Mesangial cell (primary cell): ENCODE measurements at places on chromosomes 1 and 21. TPM values are rescaled to one million over a fixed set of nuclear protein-coding genes. Genes with fewer than 3 reads are reported as not detected.

The NPL gene
- total RNA-seq: 0.33 and 1.0 TPM in 2 replicates

The PRR9 gene
- total RNA-seq: not detected in 2 replicates

The PAQR7 gene
- total RNA-seq: 9.3 and 15.5 TPM in 2 replicates

The EVA1C gene
- 1.6 and 2.4 TPM in 2 replicates for total RNA-seq

The PWP2 gene
- total RNA-seq: 11.9 and 23.5 TPM in 2 replicates

The OR2L2 gene
- total RNA-seq: not detected in 2 replicates

The PTCH2 gene
- under 0.01 TPM in 2 replicates for total RNA-seq

The RUSC1 gene
- 36.0 and 56.4 TPM in 2 replicates for total RNA-seq

The TMEM79 gene
- 1.8 and 2.0 TPM in 2 replicates for total RNA-seq

The DTL gene
- 3.0 and 19.4 TPM in 2 replicates for total RNA-seq

The POGK gene
- 21.3 and 22.2 TPM in 2 replicates for total RNA-seq

The SEMA4A gene
- total RNA-seq: 0.49 and 2.4 TPM in 2 replicates

The C4BPB gene
- total RNA-seq: not detected in 2 replicates

The FMO1 gene
- total RNA-seq: not detected in 2 replicates

The DIP2A gene
- total RNA-seq: 17.6 and 19.0 TPM in 2 replicates

The SLC9C2 gene
- not detected in 2 replicates for total RNA-seq
